Fibroblast of skin of abdomen (primary cell): ENCODE measurements at places on chromosomes 6 and 20.

GRCh38 chr6:46138281-46138680 lies 8.5 kb downstream of the ENPP4 start:
- DNase-seq = no peak

- DNase-seq = no peak
Measured at GRCh38 chr6:105786890-105787655, 299.1 kb upstream of the PRDM1 start.

DNA sequence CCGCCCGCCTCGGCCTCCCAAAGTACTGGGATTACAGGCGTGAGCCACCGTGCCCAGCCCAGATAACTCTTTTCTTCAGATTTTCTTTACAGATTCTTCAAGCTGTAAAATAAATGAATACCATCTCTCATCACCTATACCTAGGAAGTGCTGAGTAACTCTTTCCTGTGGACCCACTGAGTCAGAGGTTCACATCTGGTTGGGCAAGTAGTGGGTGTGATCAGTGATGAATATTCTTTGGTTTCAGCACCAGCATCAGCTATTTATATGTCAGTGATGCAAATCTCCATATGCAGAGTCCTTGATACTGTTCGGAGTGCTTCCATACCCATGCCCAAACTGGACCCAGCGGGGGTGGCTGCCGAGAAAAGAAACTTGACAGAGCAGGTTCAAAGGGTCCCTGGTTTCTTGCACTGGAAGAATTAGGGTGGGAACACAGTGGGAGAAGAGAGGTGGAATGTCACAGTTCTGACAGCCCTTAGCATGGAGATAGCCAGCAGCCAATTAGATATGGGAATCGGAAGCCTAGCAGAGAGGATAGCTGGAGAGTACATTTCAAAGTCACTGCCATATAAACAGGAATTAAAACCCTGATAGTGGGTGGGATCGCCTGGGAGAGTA lies 64.9 kb upstream of the DDR1 start:
- peak; percentile 46 for DNase-seq

- DNase-seq = no peak
Measured at GRCh38 chr6:127496471-127496870, 22.7 kb downstream of the MTCL3 start.

DNA sequence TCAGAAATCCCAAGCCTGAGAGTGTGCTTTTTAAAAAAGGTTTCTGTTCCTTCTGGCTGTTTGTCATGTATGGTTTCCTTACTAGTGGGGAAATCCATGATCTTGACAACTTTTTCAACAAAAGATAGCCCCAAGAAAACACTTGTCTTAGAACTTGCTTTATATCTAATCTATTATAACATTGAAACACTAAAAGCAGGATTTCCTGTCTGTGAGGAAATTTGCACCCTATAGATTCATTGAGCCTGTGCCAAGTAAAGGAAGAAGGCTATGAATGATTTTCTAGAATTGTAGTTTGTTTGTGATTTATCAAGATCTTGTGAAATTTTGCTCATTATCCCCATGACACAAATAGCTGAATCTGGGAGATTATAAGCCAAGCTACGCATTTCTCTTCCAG lies 238.6 kb upstream of the RIN2 start:
- DNase-seq = no peak

GRCh38 chr20:58906894-58907293 lies 54.4 kb downstream of the GNAS start:
- DNase-seq = peak; percentile 31

DNA sequence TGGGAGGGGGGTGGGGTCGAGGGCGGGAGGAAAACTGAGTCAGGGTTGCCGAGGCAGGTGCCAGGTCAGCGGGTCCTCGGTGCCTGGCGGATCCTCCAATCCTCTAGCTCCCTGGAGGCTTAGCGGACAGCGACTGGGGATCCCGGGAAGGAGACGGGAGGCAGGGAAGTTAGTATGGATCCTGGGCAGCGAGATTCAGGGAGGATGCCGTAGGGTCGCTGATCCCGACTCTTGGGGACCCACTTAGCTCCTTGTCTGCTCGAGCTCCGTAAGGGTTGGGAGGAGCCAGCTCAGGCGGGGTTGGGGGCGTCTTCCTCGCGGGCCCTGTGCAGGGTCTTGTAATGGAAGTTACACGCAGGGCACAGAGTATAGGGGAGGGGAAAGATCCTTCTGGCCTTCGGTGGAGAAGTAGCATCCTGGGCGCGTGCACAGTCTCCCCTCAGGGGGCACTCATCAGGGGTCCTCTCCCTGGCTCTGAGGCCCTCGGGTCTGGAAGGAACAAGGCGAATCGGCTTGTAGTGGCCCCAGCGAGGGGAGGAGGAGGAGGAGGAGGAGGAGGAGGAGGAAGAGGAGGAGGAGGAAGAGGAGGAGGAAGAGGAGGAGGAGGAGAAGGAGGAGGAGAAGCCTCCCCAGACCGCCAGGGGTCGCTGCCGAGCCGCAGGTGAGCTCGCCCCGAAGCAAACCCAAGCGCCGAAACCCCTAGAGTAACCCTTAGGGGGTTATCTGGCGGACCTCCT lies 6.4 kb upstream of the SLC12A5 start:
- no peak for DNase-seq

DNA sequence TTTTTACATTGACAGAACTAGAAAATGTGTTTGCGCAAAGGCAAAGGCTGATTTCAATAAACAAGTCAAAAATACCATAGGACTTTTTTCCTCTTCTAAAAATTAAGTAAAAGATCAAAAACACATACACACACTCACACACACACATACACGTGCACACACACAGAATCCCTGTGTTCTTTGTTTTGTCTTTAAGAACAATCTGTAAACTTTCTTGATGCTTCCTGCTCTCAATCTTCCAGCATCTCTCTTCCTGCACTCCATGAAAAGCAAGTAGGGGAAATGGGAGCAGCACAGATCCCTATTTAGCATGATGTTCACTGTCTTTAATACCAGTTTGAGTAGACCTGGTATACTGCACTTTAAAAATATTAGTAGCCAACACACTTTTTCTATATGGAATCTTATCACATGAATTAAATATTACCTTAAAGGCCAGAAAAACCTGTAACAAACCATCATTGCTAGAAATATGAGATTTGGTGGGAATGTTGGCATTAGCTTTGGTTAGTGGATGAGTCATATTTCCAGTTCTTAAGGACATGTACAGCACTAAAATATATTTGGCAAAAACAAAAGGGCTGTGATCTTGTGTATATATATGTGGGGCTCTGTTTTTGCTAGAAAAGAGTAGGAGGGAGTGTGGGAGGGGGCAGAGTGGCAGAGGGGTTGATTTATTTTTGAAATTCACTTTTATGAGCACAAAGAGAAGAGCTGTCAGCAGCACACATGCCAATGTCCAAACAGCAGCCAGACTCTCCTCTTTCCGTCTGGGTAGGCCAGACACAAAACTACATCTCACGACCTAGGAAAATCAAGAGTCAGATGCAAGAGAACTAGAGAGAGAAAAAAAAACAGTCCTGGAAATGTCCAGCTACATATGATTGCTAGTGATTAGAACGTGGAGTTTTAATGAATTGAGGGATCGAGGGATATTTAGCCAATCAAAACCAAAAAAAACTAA lies 4.6 kb downstream of the PTPRK start:
- DNase-seq = peak; percentile 45

DNA sequence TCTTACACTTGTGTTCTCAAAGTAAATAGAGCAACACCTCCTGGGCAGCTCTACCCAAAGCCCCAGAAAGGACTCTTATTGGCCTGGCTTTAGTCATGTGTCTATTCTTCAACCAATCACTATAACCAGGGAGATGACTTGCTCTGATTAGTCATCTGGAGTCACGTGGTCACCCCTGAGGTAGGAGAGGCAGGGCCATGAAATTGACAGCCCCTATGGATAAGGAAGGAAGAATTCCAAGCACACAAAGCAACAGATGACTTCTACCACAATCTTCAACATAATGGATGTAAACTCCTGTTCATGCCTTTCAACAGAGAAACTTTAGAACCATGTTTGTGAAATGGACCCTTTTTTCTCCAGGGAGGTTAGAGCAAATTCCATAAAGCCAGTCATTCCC lies 24.6 kb upstream of the EYA2 start:
- DNase-seq = peak; percentile 8

DNA sequence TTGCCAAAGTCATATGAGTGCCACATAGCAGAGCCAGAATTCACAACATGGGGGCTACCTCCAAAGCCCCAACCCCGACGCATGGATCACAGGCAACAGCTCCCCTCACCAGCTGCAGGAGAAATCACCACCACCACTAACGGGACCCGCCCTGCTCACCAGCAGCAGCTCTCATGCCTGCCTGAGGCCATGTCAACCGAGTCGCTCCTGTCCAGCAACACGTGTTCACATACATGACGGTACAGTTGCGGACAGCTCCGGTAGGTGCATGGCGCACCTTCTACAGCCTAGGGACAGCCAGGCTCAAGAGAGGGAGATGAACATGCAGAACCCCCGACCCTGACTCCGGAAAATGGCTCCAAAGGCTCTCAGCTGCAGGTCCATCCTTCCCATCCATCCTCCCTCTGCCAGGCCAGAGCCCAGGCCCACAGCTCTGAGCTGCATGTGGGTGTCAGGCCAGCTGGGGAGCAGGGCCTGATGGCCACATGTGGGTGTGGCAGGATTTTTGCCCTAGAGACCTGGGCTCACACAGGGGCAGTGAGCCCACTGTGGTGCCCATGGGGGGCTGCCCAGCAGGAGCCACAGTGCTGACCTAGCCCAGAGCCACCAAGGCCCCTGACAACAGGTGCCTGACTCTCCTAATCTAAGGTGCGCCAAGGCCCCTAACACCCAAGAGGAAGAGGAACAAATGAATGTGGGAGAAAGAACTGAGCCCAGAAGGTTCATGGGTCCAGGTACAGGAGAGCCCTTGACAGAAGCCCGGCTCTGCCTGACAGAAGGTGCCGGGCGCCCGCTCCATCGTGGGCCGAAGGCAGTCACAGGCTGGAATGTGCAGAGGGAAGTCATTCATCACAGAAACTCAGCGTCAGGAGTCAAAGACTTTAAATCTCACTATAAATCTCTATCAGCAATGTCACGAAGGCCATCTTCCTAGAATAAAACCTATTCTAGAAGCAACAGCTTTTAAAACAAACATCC lies 10.5 kb downstream of the RPS6KA2 start:
- DNase-seq = no peak

- no peak for DNase-seq
Measured at GRCh38 chr6:34530753-34531365, 25.3 kb downstream of the SPDEF start.

DNA sequence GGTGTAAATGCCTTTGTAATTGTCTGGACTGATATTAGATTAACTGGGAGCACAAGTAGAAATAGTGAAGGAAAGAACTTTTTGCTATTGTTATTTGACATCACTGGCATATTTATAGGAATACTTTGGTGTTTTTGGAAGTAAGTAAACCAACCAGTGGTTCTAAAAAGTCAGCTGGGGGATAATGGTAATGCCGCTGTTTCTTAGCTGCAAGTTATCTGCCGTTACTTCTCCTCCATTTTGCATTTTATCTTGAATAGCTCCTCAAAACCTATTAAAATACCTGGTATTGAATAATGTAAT lies 3.8 kb downstream of the PTPN1 start:
- DNase-seq = no peak

- DNase-seq = no peak
Measured at GRCh38 chr6:7894262-7895124, 16.1 kb downstream of the TXNDC5 start.

DNA sequence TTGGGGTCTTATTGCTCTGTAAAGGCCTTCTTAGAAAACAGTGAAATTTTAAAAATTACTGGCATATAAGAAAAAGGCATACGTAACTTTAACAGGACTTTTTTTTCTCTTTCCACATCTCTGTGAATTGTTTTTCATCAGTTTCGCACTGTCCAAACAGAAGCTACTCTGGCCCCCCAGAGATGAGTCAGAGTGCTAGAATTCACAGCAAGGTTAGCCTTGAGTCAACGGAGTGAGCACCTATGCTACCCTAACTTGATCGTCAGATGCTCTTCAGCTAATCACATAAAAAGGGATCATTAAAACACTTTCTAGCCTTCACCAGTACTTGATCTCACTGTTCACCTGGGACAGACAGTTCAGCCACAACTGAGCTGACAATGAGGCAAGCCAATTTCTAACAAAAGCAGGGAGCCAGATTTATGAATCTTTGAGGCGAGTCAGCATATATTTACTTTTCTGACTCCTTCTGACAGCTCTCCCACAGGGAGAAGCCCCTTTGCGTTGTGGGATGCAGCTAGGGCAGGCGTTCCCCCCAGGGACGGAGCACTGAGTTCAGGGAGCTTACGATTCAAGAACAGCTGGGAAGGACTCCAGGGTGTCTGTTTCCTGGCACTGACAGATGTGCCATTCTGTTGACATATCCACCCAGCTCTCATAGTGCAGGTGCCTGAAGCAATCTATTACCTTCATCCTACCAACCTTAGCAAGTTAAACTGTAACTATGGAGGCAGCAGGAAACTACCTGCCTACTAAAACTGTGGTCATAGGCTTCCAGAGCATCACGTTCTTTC lies 46.4 kb upstream of the SPDEF start:
- DNase-seq = no peak

DNA sequence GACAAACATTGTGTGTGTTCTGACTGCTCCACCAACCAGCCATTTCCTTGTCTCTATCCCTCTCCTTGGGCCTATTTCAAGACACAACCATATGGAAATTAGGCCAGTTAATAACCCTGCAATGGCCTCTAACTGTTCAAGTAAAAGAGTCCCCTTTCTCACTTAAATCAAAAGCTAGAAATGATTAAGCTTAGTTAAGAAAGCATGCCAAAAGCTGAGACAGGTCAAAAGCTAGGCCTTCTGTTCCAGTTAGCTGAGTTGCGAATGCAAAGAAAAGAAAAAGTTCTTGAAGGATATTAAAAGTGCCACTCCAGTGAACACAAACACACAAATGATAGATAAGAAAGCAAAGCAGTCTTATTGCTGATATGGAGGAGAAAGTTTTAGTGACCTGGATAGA lies 22.5 kb downstream of the SERINC1 start:
- no peak for DNase-seq

- DNase-seq = no peak
Measured at GRCh38 chr20:1280195-1281102, 14.4 kb downstream of the SNPH start.

DNA sequence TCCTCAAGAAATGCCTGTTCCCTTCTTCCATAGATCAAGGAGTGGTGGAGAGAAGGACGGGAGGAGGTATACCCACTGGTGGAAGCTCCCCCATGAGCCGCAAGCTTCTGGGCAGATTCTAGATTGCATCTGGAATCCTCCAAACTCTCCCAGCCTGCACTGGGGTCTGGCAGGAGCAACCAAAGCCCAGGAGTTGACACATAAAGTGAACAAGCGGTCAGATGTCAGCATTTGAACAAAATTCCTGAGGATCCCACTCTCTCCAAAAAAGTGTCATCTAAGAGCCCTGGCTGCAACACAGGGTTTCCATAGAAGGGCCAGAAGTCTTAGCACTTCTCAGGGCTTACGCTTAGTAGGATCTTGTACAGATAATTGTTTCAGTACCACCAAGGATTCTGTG lies 88.2 kb downstream of the KCNB1 start:
- DNase-seq = no peak

- no peak for DNase-seq
Measured at GRCh38 chr6:85483846-85484245, 34.0 kb downstream of the NT5E start.

GRCh38 chr6:4647414-4648365 lies 128.5 kb upstream of the CDYL start:
- DNase-seq = peak; percentile 84

GRCh38 chr20:48025661-48026060 lies 240.4 kb upstream of the SULF2 start:
- peak; percentile 80 for DNase-seq
